Activated CD8-positive, alpha-beta T cell treated with anti-CD3 and anti-CD28 coated beads for 36 hours (primary cell): ENCODE measurements at places on chromosomes 12 and 14.

DNA sequence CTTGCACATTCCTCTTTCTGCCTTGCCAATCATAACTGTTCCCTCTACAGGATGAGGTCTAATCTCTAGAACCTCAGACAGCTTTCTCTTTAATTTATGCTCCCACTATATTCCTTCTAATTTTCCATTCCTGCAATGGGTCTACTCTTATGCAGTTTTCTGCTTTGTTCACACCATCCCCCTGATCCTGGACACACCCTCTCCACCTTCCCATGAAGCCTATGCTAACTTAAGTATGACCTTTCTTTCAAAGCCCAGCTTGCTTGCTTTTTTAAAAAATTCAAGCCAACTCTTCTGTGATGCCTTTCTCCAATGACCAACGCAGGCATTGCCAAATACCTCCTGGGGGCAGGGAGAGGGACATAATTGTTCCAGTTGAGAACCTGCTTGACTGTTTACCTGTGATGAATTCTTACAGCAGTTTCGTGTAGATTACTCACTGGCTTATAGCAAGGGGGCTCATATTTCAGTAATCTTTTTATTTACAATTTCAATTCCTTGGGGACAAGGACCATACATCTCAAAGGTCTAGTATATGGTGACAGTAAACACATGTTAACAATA, 7.8 kb downstream of the SLC38A1 start:
- DNase-seq: no peak

DNA sequence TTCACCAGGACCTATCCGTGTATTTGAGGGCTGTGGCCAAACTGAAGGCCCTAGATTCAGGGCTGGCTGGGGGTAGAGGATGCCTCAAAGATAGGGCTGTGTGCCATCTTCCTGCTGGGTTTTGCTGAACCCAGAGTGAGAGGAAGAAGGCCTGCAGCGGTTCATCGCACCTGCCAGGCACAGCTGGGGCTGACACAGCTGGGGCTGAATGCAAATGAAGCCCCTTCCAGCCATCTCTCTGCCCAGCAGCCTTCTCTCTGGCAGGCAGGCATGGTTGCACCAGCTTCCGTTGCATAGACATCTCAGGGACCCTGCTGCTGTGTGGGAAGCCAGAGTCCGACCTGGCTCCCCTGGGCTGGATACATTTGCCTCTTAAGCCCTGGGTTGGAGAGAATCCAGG, 152.4 kb downstream of the TSPAN9 start:
- no peak for DNase-seq

GRCh38 chr12:2268471-2269286, 215.9 kb downstream of the CACNA1C start:
- no peak for DNase-seq

DNA sequence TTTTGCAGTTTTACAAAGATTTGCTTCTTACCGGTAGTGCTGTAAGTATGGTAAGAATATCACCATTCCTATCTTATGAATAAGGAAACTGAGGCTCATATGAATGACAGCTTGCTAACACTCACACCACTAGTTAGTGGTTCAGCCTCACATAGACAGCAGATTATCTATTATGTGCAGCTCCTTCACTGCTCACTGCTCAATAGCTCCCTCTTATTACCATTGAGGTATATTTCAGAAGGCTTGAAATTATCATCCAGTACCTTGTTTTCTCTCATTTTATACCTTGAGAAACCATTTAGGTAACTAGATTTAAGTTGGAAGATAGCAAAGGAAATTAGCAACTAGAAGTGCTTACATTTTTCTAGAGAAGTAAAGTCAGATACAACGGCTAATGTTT, 15.5 kb downstream of the RIC8B start:
- DNase-seq: no peak

DNA sequence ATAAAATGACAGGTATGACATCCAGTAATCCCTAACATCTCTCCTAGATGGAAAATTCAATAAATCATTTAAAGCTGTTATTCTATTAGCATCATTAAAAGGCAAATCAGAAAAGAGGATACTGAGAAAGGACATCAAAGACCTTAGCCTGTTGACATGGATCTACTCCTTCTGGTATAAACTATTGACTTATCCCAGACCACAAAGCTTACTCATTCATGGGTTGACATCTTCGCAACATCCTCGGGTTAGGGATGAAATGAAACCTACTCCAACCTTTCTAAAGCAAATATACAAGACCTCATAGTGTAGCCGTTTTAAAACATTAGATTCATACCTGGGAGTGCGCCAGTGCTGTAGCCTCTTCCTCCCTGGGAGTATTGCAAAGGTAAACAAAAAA, 191.5 kb upstream of the BTG1 start:
- no peak for DNase-seq

DNA sequence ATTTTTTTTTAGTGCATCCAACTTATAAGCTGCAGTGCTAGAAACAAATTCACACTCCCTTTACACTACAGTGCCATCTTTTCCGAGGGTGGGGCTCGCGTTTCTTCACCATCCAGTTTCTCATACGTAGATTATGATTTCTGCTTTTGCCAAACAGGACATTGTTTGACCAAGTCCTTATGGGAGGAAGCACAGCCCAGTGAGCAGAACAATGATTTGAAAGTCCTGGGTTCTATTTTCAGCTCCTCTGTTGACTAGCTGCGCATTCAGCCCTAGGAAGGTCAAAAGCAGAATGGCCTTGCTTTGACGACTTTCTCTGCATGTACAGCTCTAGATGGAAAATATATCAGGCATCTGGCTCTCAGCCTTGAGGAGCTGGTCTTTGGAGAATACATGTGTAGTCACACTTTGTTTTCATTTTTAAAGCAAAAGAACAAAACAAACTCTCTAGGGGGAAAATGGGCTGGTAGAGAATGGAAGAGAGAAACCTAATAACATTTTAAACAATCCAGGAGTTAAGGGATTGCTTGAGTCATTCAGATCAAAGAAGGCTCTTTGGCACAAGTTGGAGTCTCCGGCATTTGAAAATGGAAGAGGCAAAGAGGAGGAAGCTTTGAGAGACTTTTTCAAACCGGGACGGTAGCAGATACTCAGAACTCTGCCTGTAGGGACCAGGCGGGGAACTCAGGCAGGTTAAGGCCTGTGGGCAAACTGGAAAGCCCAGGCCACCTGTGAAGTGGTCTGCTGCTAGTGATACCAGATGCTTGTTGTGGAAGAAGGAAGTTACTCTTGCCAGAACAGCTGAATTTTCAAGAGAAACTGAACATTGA, 257.3 kb upstream of the PLEKHG7 start:
- no peak for DNase-seq

- no peak for DNase-seq
These were observed 105.5 kb upstream of the CCND2 start for GRCh38 chr12:4168036-4168435.

- DNase-seq: no peak
These were observed 33.7 kb downstream of the SYNE3 start for GRCh38 chr14:95482627-95483308.

DNA sequence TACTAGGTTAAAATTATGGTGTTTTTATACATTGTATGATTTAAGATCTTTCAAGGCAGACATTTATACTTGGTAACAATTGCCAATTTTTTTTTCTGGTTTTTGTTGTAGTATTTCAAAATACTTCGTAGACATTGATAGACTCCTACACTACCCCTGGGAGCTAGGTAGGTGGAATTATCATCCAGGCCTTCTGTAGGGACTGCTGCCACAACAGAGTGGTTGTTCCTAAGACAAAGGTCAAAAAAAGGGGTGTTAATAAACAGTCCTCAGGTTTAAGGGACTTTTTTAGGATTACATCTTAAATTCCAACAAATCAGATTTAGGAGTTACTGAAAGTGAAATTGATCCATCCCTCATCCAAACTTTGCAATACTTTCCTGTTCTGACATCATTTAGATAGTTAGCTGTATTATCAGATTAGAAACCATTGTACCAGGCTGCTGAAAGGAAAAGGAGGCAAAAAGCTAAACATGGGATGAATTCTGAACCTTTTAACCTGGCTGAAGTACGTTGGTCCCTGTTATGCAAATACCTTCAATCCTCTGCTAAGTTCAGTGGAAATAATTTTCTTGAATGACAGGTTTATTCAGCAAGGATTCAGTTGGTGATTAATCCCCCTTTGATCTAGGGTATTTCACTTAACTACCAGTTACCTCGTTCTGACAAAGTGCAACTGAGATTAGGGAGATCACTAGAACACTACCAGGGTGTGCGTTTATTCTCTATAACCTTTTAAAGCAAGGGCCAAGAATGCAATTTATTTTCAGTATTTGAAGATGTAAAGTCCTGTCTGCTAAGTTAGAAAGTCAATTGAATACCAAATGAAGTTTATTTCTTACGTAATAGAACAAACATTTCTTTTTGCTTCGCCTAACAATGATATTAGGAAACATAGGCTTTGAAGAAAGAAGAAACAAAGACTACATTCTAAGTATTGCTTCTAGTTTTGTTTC, 23.2 kb downstream of the AP5M1 start:
- no peak for DNase-seq

GRCh38 chr12:93776581-93777018, 99.4 kb downstream of the CRADD start:
- DNase-seq: no peak

- DNase-seq: peak; percentile 78
These were observed 156.3 kb upstream of the PZP start for GRCh38 chr12:9364224-9365176.

DNA sequence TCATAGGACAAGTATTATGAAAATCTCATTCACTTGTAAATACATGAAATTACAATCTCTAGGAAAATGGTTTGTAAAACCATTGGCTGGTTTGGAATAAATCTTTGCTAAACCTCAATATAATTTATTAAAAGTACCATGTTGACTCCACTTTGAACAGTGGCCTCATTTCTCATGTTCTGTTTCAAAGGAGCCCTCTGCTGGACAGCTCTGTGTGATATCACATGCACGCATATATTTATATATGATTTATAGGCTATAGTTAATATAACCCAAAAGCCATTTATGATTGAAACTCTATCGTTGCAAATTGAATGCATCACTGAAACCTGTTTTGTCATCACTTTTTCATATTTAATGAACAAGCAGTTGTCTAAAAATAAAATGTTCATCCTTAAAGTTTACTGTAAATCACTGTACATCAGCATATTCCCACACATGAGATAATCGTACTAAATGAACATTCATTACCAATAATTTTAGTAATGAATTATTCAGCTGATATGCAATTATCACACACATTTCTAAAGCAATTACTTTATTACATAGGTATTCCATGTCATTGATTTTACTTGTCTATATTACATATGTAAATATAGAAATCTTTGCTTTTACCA, 493.8 kb downstream of the NPAS3 start:
- DNase-seq: peak; percentile 28

- DNase-seq: no peak
These were observed 6.6 kb upstream of the ADGRD1 start for GRCh38 chr12:130947028-130947613.
